ENCODE measurements at places on chromosomes 4 and X. TPM values are rescaled to one million over a fixed set of nuclear protein-coding genes. Genes with fewer than 3 reads are reported as not detected.

The BST1 gene
- 9.2 TPM for total RNA-seq

The IBSP gene
- total RNA-seq = not detected

The VSIG1 gene
- 0.62 TPM for total RNA-seq

The BRS3 gene
- total RNA-seq = not detected

The TMEM156 gene
- total RNA-seq = not detected

The GLRA2 gene
- 0.35 TPM for total RNA-seq

GRCh38 chrX:116198810-116199209 is 28.3 kb downstream of the AGTR2 start:
- no peak for DNase-seq

DNA sequence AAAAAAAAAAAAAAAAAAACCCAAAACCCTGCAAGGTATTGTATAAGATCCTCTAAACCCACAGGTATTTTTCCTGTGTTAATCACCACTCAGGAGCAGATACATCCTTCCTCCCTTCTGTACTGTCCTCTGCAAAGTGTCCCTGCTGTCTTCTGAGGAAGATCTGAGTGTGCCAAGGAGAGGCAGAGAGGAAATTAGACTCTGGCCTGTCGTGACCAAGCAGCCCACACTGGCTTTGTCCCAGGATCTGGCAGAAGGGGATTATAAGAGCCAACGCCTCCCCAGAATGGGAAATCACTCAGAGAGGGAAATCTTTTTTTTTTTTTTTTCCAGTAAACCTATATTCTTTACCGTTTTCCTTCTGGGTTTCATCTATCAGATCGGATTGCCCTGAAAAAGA is 39.6 kb downstream of the PTCHD1 start:
- no peak for DNase-seq

DNA sequence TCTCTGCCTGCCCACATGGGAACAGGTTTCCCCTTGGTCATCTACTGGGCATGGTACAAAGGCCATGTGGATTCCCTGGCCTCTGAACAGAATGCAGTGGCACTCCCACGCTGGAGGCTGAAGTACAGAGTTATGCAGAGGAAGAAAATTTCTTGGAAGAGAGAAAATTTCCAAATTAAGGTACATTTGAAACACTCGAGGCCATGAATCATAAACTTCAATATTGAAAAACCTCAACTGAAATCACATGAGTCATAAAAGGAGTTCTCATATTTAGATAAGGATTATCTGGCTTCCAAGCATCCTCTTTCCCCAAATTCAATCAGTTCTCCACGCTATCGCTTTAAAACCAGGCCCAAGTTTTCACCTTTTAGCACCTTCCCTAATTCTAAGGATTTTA is 28.1 kb upstream of the TXK start:
- DNase-seq = no peak

DNA sequence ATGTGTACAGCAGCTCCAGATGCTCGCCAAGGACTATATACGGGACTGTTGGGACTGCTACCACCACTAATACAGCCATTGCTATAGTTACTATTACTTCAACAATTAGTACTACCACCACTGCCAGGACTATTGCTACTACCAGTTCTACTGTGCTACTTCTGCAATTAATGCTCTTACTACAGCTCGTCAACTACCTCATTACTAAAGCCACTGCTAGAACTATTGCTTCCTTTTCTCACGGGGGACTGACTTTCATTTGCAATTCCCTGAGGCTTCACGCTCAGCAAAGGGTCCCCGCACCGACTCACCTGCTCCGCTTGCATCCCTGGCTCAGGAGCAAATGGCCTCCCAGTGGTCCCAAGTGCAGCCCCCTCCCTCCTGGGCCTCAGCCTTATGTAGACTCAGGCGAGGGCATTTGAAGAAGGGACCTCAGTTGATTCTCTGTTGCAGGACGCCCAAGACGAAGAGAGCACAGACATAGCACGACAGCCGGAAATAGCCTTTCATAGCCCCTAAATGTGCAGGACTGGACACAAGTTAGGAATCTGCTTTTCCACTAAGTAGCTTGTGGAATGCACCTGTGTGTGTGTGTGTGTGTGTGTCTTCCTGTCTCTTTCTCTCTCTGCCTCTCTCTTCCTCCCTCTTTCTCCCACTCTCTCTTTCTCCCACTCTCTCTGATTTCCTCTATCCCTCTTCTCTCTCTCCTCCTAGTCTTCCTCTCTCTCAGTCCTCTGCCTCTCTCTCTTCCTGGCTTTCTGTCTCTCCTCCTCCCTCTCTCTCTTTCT is 294.8 kb downstream of the ASMT start:
- DNase-seq = no peak

DNA sequence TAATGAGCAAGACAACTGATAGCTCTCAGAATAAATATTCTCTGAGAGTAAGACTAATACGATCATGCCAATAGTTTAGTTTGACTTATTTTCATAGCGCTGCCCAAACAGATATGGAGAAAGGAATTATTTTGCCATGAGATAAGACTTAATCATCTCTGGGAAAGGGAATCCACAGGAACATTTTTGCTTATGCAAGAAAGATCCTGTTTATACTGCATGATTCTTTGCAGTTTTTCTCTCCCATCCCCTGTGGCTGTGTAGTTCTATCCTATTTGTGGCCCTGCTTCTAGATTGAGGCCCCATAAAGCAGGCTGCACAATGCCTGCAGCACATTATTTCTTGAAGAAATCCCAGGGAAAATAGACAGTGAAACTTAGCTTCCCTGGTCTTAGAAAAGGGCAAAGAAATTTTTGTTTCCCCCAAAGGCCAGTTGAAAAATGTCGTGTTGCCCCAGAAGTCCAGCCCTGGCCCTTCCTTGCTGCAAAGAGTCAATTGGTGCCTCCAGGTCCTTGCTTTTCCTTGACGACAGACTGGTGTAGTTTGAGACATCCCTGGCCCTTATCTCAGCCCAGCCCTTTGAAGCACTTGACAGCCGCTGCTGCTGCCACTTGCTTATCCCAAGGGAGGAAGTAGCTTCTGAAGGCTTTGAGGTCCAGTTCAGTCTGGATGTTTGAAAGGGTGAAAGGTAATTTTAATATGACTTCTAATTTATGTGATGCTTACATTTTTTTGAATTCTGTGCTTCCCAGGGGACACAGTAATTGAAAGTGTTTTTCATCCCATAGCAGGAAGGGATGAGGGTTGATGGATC is 45.0 kb upstream of the SH3RF1 start:
- no peak for DNase-seq

DNA sequence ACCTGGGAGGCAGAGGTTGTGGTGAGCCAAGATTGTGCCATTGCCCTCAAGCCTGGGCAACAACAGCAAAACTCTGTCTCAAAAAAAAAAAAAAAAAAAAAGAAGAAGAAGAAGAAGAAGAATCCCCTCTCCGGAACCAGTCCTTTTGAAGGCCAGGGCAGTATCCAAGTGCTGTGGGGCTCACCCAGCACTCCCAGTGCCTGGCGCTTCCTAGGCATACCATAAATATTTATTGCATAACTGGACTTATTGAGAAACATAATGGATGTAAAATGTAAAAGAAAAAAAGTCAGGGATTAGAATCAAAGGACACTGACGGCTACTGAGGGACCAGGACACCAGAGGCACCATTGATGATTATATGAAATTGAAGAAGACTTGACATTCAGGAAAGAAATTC is 162.1 kb upstream of the KIT start:
- DNase-seq = no peak

DNA sequence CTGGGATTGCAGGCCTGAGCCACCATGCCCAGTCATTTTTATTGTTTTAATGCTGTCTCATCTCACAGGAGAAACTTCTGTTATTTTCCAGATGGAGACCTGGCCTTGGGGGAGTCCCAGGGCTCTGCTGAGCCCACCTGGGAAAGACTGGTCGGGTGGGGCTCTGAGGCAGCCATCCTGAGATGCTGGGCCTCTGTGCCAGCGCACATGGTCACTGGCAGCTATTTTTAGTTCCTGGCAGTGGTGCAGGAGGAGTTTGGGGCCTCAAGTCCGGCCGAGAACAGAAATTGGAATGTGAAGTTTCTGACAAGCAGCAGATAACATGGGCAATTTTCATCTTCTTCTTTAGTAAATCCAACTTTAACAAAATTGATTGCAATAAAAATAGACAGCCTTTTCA is 44.5 kb downstream of the SORCS2 start:
- no peak for DNase-seq

GRCh38 chr4:78312989-78313753 is 238.4 kb upstream of the ANXA3 start:
- DNase-seq = no peak

GRCh38 chr4:184583738-184584502 is 65.3 kb downstream of the CASP3 start:
- DNase-seq = no peak

- DNase-seq = peak; percentile 50
Observed at GRCh38 chr4:150867148-150867547, 147.9 kb downstream of the LRBA start.

GRCh38 chr4:154503598-154503997 is 12.0 kb upstream of the DCHS2 start:
- DNase-seq = no peak

DNA sequence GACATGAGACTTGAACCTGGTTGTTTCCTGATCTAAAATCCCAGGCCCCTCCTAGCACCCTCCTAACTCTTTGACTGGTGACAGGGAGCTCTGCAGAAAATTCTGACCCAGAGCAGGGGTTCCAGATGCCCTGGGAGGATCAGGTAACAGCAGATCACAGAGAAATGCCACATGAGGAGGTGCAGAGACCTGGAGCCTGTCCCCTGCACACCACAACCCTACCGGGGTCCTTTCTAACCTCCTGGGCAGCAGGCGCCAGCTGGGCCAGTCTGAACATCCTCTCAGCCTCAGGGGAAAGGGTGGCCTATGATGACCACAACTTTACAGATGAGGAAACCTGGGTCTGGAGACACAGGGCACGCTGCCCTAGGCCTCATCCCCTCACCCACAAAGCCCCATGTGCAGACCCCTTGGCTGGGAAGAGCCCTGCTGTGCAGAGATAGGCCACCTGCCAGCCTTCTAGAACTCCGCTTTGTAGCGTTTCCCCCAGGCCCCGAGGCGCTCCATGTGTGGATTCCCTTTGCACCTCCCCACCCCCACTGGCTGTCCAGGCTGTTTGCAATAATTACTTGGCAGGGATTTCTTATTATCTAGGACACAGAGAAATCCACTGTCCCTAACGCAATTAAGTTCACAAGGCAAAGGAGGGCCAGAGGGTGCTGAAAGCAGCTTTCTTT is 36.5 kb downstream of the WDR1 start:
- peak; percentile 17 for DNase-seq

GRCh38 chr4:158991534-158992155 is 111.2 kb upstream of the RAPGEF2 start:
- no peak for DNase-seq
